ENCODE measurements at places on chromosomes 16 and 17.

DNA sequence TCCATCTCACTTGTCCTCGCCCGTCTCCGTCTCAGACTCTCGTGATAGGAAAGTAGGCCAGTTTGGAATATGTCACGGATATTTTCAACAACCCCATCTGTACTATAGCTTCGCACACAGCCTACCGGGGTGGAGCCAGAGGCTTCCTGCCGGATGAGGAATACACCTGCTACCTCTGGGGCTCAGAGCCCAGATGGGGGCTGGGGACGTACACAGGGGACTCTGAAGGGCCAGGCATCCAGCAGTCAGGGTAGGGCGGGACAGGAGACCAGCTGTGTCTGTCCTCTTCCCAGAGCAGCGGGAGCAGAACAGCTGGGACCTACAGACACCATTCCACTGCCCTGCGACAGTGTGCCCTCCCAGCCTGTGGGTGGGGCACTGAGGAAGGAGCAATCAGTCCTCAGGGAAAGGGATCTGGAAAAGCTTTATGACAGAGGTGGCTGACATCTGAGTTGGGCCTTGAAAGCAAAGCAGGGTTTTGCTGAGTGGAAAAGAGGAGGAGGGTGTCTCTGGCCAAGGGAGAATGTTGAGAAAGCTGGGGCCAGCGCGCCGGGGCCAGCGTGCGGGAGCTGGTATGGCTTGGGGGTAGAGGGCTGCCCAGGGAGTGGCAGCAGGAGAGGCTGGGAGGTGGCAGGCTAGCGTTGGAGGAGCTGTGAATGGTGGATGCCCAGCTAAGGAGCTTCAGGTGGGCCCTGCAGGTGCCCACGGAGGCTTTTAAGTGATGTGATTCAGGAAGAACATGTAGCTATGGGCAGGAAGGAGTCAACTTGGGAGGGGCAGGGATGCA, 11.5 kb upstream of the SRCIN1 start:
- no peak for DNase-seq

- no peak for DNase-seq
These were observed 6.4 kb downstream of the RPS15A start for GRCh38 chr16:18783430-18784341.

- no peak for DNase-seq
These were observed 23.7 kb downstream of the CACNG4 start for GRCh38 chr17:66988069-66988798.

- DNase-seq, result no peak
These were observed 2.7 kb upstream of the KCNJ18 start for GRCh38 chr17:21689604-21690003.

GRCh38 chr17:72946156-72946555, 146.3 kb downstream of the SLC39A11 start:
- no peak for DNase-seq

DNA sequence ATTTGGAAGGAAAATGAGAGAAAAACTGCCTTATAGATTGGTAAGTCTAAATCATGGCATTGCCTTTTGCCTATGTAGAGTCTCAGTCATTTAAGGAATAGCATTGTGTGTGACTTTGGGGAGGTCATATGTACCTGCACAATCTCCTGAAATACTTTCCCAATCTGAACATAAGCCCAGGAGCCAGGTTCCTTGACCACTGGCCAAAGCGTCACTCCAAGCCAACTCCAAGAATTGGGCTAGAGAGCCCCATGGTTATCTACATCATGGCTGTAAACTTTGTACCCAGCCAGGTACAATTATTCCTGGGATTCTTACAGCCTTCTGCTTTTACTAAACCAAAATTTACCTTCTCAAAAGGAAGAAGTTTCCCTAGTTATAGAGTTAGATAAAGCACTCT, 40.8 kb upstream of the MED13 start:
- no peak for DNase-seq

GRCh38 chr16:81238296-81239011, at the start of gene BCO1:
BCO1 (plus strand) TSS chr16:81238689; CDS start chr16:81238909, 220 bp downstream.
- no peak for DNase-seq

- no peak for DNase-seq
These were observed 498.5 kb upstream of the ZFHX3 start for GRCh38 chr16:73546341-73546845.

DNA sequence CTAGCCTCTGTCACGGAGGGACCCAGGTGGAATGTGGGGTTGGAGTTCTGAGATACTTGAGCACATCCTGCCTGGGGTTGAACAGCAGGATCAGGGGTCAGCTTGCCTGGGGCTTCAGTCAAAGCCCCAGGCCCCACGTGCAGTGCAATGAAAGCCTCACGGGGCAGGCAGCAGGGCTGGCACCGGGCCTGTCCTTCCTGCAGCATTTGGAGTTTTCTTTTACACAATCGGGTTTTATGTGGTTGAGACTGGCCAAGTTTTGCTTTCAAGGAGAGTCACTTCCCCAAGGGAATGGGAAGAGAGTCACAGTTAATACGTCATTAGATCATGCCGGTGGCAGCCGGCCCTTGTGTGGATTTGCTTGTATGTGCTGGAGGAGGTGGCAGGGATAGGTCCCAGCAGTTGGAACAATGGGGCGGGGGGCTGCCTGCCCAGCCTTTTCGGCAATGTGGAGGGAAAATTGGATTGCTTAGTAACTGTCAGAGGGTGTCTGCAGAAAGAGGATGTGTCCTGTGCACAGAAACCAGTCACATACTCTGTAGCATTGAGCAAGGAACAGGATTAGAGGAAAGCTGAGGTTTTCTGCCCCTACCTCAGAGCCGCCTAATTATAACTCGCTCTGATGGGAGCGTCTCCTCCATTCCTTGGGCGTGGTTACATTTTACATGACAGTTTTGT, 4.5 kb downstream of the RMI2 start:
- DNase-seq, result no peak

GRCh38 chr17:79664930-79665737, 54.3 kb upstream of the RBFOX3 start:
- no peak for DNase-seq

- DNase-seq, result peak; percentile 76
These were observed 1.4 kb upstream of the MATCAP1 start for GRCh38 chr16:67184995-67185650.
